ENCODE measurements at places on chromosomes 7 and 10. TPM values are rescaled to one million over a fixed set of nuclear protein-coding genes. Genes with fewer than 3 reads are reported as not detected.

The KCNMA1 gene
- total RNA-seq = 1.1 TPM

The FAM237B gene
- total RNA-seq = not detected

The PNLIP gene
- total RNA-seq = not detected

The GJC3 gene
- total RNA-seq = not detected

The KAZALD1 gene
- total RNA-seq = 2.4 TPM

The ST7 gene
- 33.2 TPM for total RNA-seq

The CALCR gene
- total RNA-seq = not detected

The SERPINE1 gene
- 1,853 TPM for total RNA-seq

The MRLN gene
- not detected for total RNA-seq

All from thoracic aorta endothelial cell (primary cell).